ENCODE measurements at places on chromosomes 1 and 21.

- DNase-seq = no peak
Observed at GRCh38 chr1:98919652-98920051, 85.0 kb downstream of the PLPPR5 start.

GRCh38 chr1:50827546-50827945, 132.5 kb downstream of the FAF1 start:
- DNase-seq = no peak

DNA sequence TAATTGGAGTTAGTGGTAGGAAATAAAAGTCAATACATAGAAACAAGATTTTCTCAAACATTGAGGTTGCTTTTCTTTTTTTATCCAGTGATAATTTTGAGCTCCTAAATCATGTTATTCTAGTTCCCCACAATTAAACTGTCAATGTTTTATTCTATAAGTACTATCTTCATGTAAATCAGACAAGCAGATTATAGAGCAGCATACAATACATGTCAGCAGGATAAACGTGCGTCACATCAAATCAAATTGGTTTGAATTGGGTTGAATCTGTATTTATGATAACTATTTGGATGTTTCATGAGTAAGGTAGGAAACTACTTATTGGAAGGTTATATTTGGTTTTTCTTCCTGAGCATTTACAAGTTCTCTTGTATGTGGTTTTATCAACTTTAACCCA, 2028.7 kb downstream of the NCAM2 start:
- no peak for DNase-seq

- DNase-seq = no peak
Observed at GRCh38 chr1:116962987-116963639, 38.4 kb upstream of the CD101 start.

- DNase-seq = no peak
Observed at GRCh38 chr1:211616231-211616964, 37.4 kb upstream of the SLC30A1 start.

- no peak for DNase-seq
Observed at GRCh38 chr1:100497796-100498195, 40.1 kb upstream of the GPR88 start.

GRCh38 chr1:36471830-36472641, 7.9 kb upstream of the MRPS15 start:
- no peak for DNase-seq

DNA sequence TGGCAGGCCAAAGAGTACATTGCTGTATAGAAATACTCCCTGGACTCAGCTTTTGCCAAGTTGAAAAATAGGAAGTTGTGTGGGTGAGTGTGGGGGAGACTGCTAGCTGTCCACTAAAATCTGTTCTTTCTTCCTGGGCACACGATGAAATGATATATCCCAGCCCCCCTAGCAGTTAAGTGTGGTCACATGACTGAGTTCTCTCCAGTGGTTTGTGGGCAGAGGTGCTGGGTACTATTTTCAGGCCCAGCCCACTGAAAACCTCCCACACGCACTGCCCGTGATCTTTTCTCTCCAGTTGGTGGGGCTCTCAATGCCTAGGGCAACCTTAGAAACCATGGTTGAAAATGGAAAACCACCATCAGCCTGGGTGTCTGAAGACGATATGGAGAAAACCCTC, 119.7 kb upstream of the LMO4 start:
- DNase-seq = peak; percentile 10

DNA sequence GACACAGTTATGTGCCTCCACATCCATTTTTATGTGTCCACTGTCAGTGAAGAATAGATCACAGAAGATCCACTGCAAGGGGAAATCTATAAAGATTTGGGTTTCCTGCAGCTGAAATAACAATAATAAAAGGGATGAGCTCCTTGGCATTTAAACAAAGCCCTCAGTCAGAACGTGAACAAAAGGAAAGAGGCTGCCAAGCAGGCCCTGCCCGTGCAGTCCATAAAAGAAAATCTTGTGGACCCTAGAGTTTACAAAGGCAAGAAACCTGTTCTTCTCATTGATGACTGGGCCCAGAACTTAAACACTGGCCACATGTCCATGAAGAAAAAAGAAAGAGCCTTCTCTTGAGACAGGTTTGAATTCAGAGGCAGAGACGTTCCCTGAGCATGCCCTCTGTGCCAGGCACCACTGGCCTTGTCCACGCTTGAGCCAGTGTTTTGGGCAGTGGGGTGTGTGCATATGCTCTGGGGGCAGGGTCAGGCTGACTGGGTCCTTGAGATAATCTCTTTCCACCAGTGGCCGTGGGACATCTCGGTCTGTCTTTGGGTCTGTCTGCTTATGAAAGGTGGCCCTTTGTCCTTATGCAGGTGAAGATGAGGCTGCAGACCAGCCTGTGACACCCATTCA, 142.7 kb downstream of the HIVEP3 start:
- no peak for DNase-seq

GRCh38 chr1:222824641-222825040, 9.8 kb downstream of the DISP1 start:
- no peak for DNase-seq

DNA sequence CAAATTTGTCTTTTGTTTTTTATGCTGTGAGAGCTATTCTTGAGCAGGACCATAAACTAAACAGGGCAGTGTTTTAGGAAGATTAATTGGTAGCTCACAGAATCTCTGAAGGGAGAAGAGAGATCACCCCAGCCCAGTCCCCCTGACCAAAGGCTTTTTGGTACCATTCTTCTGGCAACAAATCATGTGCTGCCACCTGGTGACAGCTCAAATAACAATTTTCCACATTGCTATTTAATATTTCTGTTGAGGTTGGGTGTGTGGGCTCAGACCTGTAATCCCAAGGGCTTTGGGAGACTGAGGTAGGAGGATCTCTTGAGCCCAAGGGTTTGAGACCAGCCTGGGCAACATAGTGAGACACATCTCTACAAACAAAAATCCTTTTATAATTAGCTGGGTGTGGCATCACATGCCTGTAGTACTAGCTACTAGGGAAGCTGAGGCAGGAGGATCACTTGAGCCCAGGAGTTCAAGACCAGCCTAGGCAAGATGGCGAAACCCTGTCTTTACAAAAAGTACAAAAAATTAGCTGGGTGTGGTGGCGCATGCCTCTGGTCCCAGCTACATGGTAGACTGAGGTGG, 2.2 kb upstream of the TESK2 start:
- peak; percentile 61 for DNase-seq

- no peak for DNase-seq
Observed at GRCh38 chr1:22238356-22239224, 95.7 kb upstream of the WNT4 start.

All from CD8-positive, alpha-beta T cell (primary cell).